Stimulated activated CD8-positive, alpha-beta memory T cell treated with anti-CD3 and anti-CD28 coated beads, Interleukin-12 subunit alpha, Interleukin-12 subunit beta, amount 100 ng/mL, for 1 hour (primary cell): ENCODE measurements at places on chromosomes 4 and X.

DNA sequence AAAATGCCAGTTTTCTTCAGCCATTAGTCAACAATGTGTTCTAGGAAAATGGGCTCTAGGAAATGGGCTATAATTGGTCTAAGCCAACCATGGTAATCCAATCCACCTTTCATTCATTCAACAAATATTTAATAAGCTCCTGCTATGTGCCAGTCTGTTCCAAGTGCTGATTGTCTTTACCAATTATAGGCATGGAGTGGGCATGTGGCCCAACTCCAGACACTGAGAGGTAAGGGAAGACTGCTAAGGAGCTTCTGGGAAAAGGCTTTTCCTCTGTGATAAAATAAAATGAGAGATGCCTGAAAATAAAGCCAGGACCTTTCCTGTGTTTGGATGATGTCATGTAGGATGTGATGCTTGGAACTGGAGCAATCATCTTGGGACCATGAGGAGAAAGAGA is 43.3 kb downstream of the HOPX start:
- DNase-seq: no peak

GRCh38 chr4:147727476-147728028 is 4.3 kb upstream of the ARHGAP10 start:
- no peak for DNase-seq

DNA sequence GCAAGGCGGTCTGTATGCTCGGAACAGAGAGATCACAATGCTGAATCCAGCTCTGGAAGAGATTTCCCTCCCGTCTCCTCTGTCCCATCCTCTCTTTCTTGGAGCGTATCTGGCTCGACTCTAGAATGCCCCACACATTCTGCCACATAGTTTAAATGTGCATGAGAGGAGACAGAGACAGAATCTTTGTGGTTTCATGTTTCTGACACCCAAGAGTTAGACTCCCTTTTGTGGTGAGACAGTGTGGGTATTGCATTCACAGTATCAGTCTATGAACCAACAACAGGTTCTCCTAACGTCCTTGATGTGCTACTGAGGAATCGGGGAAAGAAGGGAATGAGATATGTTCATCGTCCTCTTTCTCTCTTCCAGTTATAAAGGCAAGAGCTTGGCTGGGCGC is 25.3 kb downstream of the FAM47E start:
- DNase-seq: no peak

- DNase-seq: no peak
Observed at GRCh38 chrX:23103546-23103945, 103.8 kb downstream of the DDX53 start.

GRCh38 chr4:158786955-158787354 is 18.1 kb downstream of the FNIP2 start:
- no peak for DNase-seq

DNA sequence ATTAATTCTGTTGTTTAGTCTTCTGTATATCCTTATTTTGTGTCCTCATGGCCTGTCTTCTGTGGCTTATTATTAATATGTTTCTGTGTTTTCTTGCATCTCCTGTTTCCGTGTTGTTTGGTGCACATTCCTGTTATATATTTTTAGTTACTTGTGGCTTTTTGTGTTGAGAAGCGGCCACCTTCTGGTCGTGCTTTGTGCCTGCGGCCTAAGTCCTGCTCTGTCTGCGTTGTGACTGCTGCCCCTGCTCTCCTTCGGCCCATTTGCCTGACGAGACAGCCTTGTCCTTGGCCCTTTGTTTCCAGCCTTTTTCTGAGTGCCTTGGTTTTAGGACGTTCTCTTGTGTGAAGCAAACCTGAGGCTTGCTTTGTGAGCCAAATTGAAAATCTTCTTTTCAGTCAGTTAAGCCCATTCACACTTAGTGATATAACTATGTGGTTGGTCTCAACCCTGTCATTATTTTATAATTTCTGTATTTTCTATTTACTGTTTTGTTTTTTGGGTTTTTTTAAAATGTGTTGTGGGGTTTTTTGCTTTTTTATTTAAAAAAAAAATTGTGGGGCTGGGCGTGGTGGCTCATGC is 43.8 kb downstream of the TNIP2 start:
- no peak for DNase-seq

GRCh38 chr4:6245246-6246169 is 24.1 kb upstream of the WFS1 start:
- DNase-seq: no peak

GRCh38 chr4:2907706-2908293 is 55.4 kb downstream of the NOP14 start:
- no peak for DNase-seq

DNA sequence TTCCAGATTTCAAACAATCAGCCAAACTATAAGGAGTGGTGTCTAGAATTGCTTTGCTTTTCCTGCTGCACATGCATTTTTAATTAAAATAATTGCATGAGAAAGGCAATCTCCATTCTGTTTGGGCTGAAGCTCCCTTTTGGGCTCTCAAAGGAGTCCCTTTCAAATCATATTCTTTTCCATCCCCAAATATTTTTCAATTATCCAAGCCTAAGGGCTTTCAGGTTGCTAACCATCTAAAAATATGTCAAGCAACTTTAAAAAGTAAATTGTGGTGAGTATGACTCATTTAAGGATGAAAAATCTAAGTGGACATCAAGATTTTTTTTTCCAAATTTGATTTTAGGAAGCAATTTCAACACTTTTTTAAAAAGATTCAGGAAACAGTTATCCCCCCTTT is 28.4 kb downstream of the PIR start:
- DNase-seq: no peak

DNA sequence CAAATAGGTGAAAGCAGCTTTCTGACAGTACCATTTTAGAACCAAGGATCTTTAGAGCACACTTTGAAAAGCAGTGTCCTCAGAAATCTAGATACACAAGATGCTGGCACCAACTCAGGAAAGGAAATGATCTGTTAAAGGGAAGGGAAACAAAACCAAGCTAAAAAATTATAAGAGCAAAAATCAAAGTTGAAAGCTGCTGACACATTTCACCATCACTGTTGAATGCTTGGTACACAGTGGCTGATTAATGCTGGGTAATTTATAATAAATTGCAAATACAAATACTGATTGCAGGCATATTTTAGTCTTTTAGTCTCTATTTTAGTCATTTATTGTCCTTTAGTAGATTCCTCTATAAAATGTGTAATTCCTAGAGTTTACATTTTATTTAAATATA is 1540.1 kb upstream of the PCDH10 start:
- DNase-seq: no peak

DNA sequence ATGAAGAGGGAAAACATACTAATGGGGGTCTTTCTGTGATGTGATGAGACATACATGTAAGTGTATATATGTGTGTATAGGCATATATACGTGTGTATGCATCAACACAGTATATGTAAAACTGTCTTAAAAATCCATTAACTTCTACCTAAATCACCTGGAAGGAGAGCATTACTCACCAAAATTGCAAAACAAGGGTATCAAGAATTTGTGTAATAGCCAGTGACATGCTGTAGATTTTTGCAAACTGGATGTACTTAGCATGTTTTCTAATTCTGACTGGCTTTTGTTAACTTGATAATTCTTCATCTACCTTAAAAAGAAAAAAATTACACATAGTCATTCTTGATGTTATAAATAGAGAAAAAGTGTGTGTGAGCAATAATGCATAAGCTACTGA is 104.7 kb downstream of the PRRG1 start:
- no peak for DNase-seq
